ENCODE measurements at places on chromosomes 11 and 22.

- no peak overlapping the region for H3K27ac ChIP-seq
- H3K4me1 ChIP-seq: peaks cover 3% of the 10 kb centered on the region
- H3K4me3 ChIP-seq: no peak overlapping the region
- no peak for DNase-seq
These were observed 431.2 kb downstream of the METTL15 start for GRCh38 chr11:28539239-28540030.

DNA sequence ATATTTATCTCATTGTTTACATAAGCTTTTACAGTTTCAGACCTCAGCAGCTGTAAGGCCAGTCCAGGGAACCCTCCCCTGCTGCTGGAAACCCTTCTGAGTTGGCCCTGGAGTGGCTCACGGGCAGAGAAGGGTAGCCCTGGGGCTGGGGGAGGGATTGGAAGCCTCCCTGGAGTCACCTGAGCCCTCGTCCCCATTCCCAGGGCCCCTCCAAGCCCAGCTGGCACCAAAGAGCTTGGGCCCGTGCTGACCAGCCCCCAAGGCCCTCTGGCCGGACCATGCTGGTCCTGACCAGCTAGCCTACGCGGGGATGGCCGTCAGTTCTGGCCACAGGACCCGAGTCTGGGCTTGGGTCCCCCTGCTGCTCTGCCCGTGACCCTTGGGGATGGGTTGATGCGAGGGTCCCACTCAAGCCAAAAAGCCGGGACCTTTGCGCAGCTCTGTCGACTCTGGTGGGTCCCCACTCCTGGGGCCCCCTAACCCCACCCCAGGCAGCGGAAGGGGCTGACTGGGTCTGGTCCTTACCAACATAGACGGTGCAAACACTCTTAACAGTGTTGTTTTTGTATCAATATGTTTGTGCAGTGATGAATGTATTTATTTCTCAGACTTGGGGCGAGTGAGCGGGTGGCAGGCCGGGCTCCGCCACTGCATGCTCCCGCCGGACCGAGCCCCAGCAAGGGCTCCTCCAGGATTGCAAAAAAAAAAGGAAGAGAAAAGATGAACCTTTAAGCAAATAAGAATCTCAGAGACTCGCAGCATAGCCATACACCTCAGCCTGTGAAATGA, 17.5 kb upstream of the TMEM191C start:
- DNase-seq: no peak
- H3K27ac ChIP-seq: no peak overlapping the region
- H3K4me1 ChIP-seq: no peaks in the 10 kb centered on the region
- no peak overlapping the region for H3K4me3 ChIP-seq

DNA sequence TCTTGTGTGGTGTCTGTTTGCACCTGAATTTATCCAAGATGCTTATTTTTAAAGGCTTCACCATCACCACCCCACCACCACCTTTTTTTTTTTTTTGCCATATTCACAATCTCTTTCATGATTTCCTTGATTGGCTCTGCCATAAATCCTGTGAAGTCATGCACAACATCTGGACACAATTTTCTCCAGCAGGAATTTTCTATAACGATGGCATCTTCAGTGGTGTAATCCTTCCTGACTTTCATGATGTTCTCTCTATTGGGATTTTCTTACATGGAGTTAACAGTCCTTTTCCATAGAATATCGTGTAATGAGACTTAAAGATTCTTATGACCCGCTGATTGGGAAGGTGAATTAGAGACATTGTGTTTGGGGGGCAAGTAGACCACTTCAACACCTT, 17.8 kb downstream of the ZFP91 start:
- no peaks in the 10 kb centered on the region for H3K36me3 ChIP-seq
- H3K27me3 ChIP-seq: no peaks in the 10 kb centered on the region
- no peaks in the 10 kb centered on the region for H3K4me1 ChIP-seq

DNA sequence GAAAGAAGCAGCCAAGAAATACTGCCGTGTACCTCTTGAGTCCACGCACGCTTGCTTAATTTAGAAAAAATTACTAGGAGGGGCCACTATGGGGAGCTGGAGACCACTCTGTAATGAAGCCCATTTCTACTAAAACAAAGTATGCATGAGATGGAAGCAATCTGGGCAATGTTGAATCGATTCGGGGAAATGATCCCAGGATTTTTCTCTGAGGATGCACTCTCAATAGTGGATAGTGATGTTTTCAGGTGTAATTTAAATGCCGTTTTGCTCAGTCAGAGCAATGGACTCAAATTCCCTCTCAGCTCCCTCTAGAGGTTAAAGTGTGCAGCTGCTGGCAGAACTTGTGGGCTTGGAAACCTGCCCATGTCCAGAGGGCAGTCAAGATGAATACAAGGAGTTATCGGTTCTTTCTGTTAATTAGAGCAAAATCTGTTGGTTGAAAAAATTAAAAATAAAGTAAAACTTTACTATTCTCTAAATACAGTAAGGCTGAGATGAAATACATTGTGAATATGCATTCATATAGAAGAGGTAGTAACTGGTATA, 64.1 kb downstream of the ME3 start:
- H3K4me1 ChIP-seq: peaks cover 8% of the 10 kb centered on the region
- H3K4me3 ChIP-seq: no peak overlapping the region
- no peaks in the 10 kb centered on the region for H3K36me3 ChIP-seq
- no peaks in the 10 kb centered on the region for H3K27me3 ChIP-seq
- peak; percentile 84 for DNase-seq
- H3K27ac ChIP-seq: no peak overlapping the region

GRCh38 chr11:119323532-119324033, 6.7 kb upstream of the MCAM start:
- peak; percentile 92 for DNase-seq
- H3K27me3 ChIP-seq: no peaks in the 10 kb centered on the region
- no peaks in the 10 kb centered on the region for H3K36me3 ChIP-seq
- no peak overlapping the region for H3K4me3 ChIP-seq
- H3K4me1 ChIP-seq: peaks cover 26% of the 10 kb centered on the region

GRCh38 chr11:58573451-58574104, 2.1 kb downstream of the LPXN start:
- peak; percentile 66 for DNase-seq
- no peak overlapping the region for H3K27ac ChIP-seq
- H3K4me1 ChIP-seq: no peaks in the 10 kb centered on the region
- H3K27me3 ChIP-seq: no peaks in the 10 kb centered on the region

GRCh38 chr11:122404571-122404970, 251.0 kb upstream of the UBASH3B start:
- no peak overlapping the region for H3K4me3 ChIP-seq
- no peaks in the 10 kb centered on the region for H3K27me3 ChIP-seq
- H3K4me1 ChIP-seq: no peaks in the 10 kb centered on the region
- peak; percentile 81 for DNase-seq
- H3K27ac ChIP-seq: no peak overlapping the region

DNA sequence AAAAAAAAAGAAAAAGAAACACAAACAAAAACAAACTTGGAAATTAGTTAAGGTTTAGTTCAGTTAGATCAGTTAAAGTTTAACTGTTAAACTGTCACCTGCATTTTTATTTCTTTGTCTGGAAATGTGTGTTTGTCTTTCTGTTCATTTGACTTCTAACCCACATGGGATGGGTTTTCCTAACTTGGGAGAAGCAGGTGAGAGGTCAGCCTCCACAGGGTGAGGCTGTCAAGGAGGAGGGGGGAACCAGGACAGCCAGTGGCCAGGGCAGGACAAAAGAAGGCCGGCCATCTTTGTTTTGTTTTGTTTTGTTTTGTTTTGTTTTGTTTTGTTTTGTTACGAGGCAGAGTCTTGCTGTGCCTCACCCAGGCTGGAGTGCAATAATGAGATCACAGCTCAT, 13.4 kb upstream of the GCAT start:
- DNase-seq: peak; percentile 78
- no peak overlapping the region for H3K27ac ChIP-seq
- no peaks in the 10 kb centered on the region for H3K36me3 ChIP-seq
- no peak overlapping the region for H3K4me3 ChIP-seq
- H3K4me1 ChIP-seq: peaks cover 3% of the 10 kb centered on the region

- no peak overlapping the region for H3K27ac ChIP-seq
- H3K4me3 ChIP-seq: no peak overlapping the region
- H3K27me3 ChIP-seq: no peaks in the 10 kb centered on the region
These were observed 2.3 kb upstream of the NOX4 start for GRCh38 chr11:89493431-89493830.

- H3K4me1 ChIP-seq: peaks cover 3% of the 10 kb centered on the region
- H3K27me3 ChIP-seq: no peaks in the 10 kb centered on the region
- DNase-seq: peak; percentile 3
- no peaks in the 10 kb centered on the region for H3K36me3 ChIP-seq
- H3K27ac ChIP-seq: no peak overlapping the region
These were observed 504.2 kb downstream of the SOX6 start for GRCh38 chr11:15852179-15852578.

Data from trophoblast cell (in vitro differentiated cells and primary cell).